ENCODE measurements at places on chromosomes 5 and 9.

- ATAC-seq, result no peak
Observed at GRCh38 chr9:137606734-137607138, 1.2 kb downstream of the ARRDC1 start.

GRCh38 chr9:16213781-16214515 lies 656.5 kb downstream of the BNC2 start:
- ATAC-seq, result no peak

GRCh38 chr5:121108725-121109124 lies 644.6 kb downstream of the PRR16 start:
- ATAC-seq, result no peak

GRCh38 chr9:91416096-91416712 lies 7.4 kb downstream of the NFIL3 start:
- ATAC-seq, result no peak

- ATAC-seq, result no peak
Observed at GRCh38 chr5:109328626-109329025, 81.1 kb downstream of the PJA2 start.

- no peak for ATAC-seq
Observed at GRCh38 chr9:16585591-16585990, 284.9 kb downstream of the BNC2 start.

DNA sequence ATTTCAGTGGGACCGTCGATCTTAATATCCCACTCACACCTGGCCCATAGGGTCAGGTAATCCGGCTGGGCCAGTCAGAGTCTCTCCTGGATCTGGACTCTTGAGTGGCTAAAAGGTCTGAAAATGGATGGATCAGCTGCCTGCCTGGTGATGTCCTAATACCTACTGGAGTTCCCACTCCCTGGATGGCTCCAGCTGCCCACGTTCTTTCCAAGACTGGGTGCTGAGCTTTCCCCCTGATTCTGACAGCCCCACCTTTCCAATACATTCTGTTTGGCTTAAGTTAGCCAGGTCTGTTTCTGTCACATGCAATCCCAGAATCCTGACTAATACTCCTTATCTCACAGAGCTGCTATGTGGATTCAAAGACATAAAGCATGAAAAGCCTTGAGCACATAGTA lies 10.2 kb downstream of the SH3PXD2B start:
- no peak for ATAC-seq

GRCh38 chr5:36720688-36721087 lies 114.3 kb downstream of the SLC1A3 start:
- no peak for ATAC-seq

DNA sequence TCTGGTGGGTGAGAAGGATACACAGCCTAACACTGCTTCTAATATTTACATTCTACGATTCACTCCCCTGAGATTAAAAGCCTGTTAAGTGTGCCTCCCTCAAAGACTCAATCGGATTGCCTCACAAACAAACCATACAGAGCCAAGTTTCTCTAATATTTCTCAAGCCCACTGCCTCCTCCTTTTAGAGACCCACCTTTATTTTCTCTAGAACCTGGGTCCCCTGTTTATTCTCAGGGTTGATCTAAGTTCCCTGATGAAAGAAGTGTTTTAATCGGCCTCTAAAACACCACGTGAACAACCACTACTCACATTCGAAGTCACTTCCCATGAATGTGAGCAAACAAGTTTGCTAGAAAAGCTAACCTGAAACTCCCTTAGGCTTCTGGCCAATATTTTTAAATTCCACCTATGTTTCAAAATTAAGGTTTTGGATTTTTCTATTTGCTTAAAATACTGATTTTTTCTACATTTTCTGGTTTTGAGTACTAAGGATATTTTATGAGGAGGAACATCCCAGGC lies 76.5 kb downstream of the GLIS3 start:
- ATAC-seq, result no peak

DNA sequence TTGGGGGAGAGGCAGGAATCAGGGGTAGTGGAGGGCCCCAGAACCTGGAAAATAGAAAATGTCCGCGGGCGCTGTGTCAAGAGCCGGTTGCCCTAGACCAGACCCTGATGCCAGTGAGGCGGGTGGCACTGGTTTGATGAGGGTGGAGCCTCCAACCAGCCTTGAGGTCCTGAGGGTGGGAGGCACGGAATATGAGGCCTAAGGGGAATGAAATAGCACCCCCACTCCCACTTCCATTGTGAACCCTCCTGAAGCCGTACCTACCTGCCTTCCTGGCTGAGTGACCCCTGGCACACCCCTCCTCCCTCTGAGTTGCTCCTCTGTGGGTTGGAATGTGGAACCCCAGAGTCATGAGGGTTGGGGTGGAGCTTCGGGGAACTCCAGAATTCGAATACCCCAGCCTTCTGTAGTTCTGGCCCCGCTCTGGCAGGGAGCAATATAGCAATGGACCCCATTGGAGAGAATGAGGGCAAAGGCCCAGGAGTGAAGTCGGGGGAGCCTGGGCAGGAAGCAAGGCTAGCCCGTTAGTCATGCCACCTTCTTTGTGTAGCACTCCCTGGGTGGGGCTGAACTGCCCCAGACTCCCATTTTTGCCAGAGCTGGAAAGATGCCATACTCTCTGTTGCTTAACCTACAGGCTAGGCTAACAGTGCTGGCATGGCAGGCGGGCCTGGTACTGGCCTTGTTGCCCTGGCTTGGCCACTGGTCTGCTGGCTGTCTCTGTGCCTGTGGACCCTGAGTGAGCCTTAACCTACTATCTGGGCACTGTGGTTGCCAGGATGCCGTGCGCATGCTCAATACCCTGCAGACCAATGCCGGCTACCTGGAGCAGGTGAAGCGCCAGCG lies 1.0 kb downstream of the FPGS start:
- no peak for ATAC-seq

DNA sequence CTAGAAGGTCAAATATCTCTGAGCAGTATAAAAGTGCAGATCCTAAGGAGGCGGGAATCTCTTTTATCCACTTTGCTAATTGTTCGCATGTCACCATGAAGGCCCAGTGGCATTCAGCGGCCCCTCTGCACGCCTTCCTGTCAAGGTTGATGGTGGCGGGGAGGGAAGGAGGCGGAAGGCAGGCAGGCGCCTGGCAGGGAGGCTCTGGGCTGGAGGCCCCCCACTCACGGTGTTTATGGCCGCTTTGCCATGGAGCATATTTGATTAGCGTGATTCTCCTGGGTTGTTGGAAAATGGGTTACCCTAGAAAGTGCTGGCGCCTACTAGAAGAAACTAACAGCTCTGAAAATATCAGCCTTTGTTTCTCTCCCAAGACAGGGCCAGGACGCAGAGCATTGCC lies 209.6 kb downstream of the FSTL4 start:
- ATAC-seq, result peak; percentile 62

DNA sequence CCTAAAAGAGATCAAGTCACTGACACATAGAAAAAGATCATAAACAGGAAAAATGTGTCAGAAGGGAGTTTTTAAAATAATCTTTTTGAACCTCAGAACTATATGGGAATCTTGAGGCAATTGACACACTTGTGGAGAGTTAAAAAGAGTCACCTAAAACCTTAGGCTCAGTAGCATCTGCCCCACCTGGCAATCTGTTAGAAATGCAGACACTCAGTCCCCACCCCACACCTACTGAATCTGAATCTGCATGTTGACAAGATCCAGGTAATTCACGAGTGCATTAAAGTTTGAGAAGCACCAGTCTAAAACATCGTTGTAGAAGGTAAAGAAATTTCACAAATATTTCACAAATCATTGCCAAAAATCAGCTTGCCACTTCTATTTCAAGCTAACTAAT lies 388.3 kb downstream of the NR2F1-AS1 start:
- no peak for ATAC-seq

DNA sequence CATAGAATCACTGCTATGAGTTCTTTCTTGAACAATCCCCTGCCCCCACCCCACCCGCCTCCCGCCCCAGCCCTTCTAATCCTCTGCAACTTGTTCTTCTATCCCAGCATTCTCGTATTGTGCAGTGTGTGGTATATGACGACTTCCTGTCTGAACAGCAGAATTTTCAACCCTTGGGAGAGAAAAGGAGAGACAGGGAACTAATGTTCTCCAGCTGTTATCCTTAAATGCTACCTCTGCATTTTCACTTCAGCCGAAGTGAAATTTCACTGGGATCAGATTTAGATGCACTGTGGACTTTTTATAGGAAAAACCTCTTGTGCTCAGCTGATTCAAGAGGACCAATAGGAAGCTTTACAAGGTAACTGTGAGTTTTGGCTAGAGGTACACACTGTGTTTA lies 2.2 kb downstream of the FBXL7 start:
- ATAC-seq, result no peak

DNA sequence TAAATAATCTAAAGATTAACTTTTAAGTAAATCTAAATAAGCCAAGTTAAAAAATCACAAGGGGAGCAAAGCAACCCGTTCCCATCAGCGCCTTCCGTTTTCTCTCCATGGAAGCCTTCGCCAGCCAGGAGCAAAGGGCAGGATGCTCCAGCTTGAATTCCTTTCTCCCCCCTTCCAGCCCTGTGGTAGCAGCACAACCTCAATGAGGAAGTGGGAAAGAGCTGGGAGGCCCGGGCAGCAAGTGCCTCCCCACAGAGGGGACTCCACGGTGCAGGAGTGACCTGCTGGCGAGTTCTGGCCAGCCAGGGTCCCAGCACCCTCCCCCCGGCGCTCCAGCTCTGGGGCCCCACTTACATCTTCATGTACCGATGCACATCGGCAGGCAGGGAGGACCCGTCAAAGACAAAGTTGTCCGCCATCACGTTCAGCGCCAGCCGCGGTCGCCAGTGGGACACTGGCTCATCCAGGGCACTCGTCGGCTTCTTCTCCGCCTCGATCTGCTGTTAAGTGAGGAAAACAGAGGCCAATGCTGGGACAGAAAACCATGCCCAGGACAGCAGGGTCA lies 6.3 kb downstream of the CLPTM1L start:
- no peak for ATAC-seq

GRCh38 chr5:72494623-72495124 lies 12.5 kb downstream of the ZNF366 start:
- no peak for ATAC-seq

GRCh38 chr5:102668220-102668932 lies 86.7 kb upstream of the PAM start:
- ATAC-seq, result no peak

DNA sequence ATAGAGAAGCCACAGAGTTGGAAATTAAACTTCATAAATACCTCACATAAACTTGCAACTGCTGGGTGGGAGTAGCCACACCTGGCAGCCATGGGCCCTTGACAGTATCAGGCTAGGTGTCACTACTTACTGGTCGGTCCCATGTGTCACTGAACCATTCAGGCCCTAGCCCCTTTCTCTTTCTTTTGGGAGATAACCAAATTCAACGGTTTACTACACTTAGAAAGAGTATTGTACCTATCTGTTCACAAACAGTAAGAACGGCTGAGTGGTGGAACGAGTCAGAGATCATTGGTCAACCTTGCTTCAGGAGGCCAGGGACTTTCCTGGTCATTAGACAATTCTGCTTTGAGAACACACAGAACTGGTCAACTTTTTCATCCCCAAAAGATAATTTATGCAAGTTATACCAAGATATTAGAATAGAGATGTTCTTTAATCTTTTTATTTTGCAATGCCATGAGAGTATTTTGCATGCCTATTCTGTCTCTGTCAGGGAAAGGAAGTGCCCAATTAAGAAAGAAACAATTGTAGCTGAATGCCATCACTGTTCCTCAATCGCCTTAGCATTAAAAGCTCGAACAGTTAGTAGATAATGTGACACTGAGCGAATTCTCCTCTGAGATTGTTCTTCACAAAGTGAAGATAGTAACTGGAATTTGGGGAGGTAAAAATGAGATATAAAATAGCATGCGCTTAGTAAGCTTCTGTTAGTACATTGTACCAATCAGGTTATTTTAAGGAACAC lies 50.9 kb downstream of the GOLPH3 start:
- no peak for ATAC-seq

DNA sequence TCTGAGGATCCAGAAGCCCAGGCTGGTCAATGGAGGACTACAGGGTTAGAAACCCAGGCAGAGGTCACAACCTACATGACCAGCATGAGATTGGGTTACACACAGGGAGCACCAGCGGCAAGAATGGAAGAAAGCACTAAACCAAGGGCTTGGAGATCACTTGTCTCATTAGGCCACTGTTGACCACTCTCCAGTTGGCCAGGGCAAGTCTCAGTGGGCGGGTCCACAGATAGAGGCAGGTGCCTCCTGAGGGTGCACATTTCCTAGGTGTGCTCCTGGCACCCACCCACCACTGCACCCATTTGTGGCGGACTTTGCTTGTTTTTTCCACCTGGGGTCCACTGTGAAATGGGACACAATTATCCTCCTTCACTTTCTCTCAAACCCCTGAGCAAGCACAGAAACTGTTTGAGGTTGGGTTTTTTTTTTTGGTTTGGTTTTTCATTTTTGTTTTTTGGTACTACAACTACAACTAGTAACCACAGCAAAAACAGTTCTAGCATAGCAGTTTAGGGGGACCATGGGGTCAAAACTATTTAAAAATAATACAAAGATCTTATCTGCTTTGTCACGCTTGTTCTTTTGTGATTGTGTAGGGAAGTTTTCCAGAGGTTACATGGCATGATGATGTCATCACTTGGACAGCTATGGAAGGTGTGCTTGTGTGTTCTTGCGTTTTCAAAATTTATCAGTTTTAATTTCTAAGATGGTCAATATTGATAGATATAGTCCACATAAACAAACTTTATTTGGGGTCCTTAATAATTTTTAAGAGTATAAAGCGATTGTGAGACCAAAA lies 6.1 kb downstream of the NPR2 start:
- ATAC-seq, result no peak

GRCh38 chr9:129352146-129352865 lies 174.2 kb upstream of the IER5L start:
- peak; percentile 7 for ATAC-seq

DNA sequence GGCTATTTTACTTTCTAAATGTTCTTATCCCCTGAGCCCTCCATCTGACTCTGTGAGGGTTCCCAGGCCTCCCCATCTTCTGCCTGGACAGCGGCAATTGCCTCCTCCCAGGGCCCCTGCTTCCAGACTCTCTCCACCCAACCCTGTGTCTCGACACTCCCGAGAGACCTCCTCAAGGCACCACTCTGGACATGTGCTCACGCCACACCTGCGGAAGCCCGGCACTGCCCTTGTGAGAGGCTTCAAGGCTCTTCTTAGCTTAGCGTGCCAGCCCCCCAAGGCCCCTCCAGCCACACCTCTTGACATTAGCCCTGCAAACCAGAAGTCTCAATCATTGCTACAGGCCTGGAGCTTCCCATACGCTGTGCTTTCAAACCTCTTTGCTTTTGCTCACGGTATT lies 124.1 kb downstream of the CRB2 start:
- ATAC-seq, result peak; percentile 17

- no peak for ATAC-seq
Observed at GRCh38 chr9:75053869-75054268, 25.8 kb upstream of the CARNMT1 start.

GRCh38 chr5:11555171-11555570 lies 349.1 kb downstream of the CTNND2 start:
- no peak for ATAC-seq

DNA sequence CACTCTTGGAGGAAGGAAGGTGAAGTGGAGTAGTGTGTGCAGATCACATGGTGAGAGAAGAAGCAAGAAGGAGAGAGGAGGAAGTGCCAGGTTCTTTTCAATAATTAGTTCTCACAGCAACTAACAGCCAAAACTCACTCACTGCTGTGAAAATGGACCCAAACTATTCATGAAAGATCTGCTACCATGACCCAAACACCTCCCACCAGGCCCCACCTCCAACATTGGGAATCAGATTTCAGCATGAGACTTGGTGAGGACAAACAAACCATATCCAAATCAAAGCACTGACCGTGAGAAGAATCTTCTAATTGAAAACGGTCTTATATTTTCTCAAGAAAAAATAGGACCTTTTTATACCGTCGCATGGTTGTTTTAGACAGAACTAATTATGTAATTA lies 468.7 kb upstream of the TYRP1 start:
- no peak for ATAC-seq

GRCh38 chr5:32539981-32540845 lies 45.1 kb upstream of the SUB1 start:
- ATAC-seq, result no peak

Data from motor neuron (in vitro differentiated cells).